ENCODE measurements at places on chromosomes 6 and 20.
A peak's percentile ranks its signal among the peaks of the same experiment; 100 is the strongest.

DNA sequence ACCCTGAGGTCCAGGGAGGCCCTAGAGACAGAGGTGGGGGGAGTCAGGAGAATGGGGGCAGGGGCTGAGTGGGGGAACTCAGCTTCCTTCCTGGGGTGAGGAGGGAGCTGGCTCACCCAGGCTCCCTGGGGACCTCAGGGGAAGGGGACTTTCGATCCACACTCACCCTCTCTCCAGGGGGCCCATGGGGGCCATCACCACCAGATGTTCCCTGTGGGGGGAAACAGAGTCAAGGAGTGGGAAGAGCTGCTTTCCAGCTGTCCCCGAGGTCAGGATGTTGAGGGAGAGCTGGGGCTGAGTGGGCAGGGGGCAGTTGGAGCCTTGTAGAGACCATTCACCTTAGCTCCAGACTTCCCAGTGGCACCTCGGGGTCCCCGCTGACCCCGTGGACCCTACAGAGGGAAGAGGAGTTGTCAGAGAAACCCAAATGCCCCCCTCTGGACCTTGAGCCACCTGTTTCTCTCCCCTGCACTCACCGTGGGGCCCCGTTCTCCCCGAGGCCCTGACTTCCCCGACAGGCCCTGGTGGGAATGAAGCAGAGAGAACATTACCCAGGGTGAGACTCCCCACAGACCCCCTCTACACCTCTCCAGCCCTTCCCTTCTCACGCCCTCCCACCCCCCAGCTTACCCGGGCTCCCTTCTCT lies 18.6 kb downstream of the COL11A2 start:
- no peak for DNase-seq

DNA sequence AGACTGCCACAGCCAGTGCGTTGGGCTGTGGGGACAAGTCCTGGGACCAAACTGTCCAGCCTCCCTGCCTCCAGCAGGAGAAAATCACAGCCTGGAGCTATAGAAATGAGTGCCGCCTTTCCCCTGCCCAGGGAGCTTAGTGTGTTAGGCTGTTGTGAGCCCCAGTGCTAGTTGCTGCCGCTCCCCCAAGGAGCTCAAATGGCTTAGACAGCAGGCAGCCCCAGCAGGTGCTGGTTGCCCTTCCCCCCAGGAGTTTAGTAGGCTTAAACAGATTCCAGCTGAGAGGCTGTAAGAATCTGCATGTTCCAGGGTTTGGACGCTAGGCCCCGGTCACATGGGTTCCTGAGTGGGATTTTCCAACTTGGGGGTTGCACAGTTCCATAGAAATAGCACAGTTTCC lies 27.2 kb upstream of the HMGN3 start:
- no peak for DNase-seq

GRCh38 chr20:53611449-53611894 lies 17.8 kb upstream of the ZNF217 start:
- no peak for DNase-seq

DNA sequence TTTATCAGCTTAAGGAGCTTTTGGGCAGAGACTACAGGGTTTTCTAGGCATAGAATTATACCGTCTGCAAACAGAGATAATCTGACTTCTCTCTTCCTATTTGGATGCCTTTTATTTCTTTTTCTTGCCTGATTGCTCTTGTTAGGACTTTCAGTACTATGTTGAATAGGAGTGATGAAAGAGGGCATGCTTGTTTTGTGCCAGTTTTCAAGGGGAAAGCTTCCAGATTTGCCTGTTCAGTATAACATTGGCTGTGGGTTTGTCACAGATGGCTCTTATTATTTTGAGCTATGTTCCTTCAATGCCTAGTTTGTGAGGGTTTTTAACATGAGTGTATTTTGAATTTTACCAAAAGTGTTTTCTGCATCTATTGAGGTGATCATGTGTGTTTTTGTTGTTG lies 192.8 kb upstream of the PHACTR1 start:
- DNase-seq: no peak

DNA sequence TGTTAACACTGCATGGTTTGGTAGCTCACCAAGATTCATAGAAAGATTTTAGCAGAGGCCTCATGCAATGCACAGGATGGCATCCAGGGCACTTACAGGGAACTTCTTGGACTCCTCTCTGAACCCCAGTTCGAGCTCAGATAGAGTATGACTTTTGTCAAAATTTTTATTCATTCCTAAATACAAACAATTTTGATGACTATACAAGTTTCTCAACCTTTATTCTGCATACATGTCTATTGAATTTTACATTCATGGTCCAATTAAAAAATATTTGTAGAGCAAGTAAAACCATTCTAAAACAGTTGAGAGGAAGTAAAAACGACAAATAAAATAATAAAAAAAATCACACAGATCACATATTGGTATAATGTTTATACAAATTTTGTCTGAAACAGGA lies 219.0 kb upstream of the MAN1A1 start:
- no peak for DNase-seq

DNA sequence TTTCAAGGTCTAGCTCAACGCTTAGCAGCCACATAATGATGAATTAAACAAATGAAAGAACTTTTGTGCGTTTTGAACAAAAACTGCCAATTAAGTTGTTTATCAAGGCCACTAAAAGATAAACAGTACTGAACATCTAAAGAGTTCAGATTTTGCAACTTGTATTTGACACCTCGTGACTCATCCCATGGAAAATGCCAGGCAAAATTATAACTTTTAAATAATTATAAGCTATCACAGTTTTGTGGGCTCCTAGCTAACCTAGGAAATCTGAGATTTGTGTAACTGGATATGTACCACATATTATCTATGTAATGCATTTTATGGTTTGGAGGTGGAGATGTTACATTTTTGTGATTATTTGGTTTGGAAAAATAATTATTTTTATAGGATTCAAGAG lies 9.6 kb upstream of the BAG2 start:
- DNase-seq: no peak

DNA sequence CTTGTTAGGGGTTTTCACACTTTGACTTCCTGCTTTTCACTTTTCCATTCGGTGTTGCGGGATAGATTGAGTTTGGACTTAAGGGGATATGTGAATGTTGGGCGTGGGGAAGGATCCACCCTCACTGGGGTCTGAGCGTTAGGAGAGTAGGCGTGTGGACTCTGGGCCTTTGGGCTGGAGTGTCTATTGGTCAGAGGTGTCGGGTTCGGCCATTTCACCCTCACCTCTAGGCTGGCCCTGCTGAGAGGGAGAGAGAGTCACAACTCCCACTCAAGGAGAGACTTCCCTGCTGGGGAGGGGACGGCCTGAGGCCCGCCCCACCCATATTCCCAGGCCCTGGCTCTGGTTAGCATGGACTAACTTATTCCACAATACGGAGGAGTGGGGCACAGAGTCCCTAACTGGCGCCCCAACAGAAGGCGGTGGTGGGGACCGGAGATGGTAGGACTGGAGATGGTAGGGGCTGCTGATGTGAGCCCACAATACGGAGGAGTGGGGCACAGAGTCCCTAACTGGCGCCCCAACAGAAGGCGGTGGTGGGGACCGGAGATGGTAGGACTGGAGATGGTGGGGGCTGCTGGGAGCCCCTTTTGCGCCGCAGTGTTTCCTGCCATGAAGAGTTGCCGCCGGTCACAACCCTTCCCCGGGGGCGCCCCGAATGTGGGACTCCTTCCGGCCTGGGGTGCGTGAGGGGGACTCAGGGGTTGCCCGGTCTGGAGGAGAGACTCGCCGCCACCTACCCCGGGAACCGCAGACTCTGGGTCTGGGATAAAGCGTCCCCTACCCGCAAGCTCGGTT lies 1.4 kb upstream of the PTPRA start:
- no peak for DNase-seq

- DNase-seq: no peak
Observed at GRCh38 chr20:38498909-38499308, 26.3 kb downstream of the RALGAPB start.

DNA sequence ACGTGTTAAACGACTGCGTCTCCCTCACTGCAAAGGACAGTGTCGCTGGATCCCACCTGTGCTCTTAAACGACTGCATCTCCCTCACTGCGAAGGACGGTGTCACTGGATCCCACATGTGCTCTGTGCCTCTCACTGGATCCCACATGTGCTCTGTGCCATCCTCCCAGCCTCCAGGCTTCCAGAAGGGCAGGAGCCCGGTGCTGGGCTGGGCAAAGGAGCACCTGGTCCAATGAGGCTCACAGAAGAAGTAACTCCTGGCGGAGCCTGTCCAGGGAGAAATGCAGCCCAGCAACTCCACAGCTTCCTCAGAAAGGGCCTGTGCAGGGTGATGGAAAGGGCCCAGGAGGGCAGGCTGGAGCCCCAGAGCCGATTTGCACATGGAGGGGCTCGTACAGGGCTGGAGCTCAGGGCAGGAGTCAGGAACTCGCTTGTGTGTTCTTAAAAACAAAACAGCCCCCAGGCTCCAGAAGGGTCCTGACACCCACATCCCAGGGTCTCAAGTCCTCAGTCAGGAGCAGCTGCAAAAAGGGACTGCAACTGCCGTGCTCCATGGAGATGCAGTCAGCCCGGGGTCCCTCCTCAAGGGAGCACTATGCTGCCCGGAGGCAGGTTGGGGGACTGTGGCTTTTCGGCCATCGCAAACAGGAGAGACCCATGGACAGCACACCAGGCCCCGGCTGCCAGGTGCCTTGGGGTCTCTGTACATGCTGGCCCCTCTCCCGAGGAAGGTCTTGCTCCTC lies 52.7 kb downstream of the DLL1 start:
- no peak for DNase-seq

GRCh38 chr6:148223424-148223842 lies 119.2 kb upstream of the SASH1 start:
- DNase-seq: peak; percentile 54

GRCh38 chr20:15756002-15756753 lies 817.1 kb downstream of the KIF16B start:
- peak; percentile 45 for DNase-seq

- DNase-seq: no peak
Observed at GRCh38 chr6:145244349-145245100, 490.8 kb downstream of the EPM2A start.

DNA sequence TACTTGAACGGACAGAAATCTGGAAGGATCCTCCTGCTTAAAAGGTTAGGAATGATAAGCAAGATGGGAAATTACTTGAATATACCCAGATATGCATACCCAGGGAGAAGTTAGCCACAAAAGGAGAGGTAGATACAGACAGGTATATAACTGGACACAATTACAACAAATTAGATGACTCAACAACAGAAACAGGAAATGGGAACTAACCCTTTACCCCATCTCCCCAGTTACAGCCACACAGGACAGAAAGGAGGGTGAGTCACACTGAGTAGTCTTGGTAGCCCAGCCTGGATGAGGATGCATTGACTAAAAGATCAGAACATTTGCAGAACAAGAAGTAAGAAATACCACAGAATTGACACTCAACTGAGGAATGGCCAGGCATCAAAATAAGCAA lies 61.2 kb downstream of the C6orf52 start:
- no peak for DNase-seq

DNA sequence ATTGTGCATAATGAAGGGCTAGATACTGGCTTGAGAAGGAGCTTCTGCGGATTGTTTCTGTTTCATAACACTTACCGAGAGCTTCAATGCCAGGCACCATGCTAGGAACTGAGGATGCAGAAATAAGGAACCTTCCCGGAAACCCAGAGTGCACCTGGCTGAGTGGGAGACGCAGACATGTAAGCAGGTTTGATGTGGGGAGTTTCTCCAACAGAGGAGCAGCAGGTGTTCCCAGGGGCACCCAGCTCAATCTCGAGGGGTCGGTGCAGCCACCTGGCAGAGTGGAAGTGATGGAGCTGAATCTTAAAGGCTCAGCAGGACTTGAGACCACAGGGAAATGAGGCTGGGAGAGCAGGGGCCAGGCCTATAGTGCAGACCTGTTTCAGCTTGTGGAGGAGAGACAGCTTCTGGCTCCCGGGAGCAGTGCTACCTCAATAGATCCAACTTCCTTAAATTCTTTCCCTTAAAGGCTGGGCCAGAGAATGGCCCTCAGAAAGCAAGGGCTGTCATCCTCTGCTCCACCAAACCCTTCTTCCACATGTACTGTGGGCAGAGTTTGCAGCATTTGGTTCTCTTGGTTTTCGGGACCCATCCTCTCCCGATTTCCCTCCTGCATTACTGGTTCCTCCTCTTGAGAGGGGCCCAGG lies 27.8 kb upstream of the SRC start:
- no peak for DNase-seq

DNA sequence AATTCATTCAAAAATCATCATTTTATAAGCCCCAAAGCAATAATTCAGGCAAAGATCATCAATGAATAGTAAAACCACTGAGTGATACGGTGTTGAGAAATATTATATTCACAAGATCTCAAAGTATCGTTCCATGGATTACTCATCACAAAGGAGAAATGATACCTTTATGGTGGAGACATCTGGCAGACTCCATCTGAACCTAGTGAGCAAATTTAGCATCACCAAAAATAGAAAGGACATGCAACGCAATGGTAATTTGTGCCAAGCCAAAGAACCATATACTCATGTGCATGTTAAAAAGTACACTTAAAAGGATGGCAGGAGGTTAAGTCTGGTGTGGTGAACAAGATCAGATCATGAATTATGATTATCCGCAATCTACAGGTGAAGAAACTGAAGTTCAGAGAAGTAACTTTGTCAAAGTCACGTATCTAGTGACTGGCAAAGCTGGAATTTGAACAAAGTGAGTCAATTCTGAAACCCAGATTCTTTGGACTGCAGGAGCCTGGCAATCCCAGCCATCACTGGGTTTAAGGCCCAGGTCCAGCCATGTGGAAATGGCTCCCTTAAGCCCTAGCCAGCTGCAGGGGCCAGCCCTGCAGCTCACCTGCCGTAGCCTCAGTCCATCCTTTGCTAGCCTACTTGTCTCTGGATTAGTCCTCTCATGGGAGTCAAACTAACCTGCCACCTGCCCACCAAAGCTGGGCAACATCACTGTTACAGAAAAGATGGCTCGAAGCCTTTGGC lies 68.3 kb downstream of the PDE10A start:
- DNase-seq: no peak

GRCh38 chr20:58020656-58021454 lies 207.6 kb downstream of the ANKRD60 start:
- no peak for DNase-seq

- no peak for DNase-seq
Observed at GRCh38 chr6:149963462-149964307, at the start of gene ULBP1. TSS of gene ULBP1 (plus strand) at chr6:149963943. CDS start at chr6:149964050, 107 bp downstream.

DNA sequence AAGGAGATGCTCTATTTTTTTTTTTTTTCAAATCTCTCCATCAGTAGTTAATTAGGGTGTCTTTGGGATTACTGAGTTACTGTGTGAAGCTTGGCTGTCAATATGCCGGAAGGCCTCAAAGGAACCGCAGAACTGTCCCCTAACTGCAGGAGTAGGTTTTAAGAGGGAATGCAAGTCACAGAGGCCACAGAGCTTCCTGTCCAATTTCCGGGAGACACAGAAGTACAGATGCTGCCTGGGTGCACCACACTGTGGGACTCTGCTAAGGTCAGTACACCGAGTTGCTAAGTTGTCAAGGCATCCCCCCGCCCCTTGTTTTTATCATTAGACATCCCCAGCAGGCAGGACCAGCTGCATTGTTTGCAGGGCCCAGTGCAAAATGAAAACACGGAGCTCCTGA lies 120.2 kb upstream of the RAB32 start:
- DNase-seq: no peak

- no peak for DNase-seq
Observed at GRCh38 chr6:74596588-74596987, 609.3 kb downstream of the COL12A1 start.

GRCh38 chr6:33313105-33313708 lies 671 bp downstream of the TAPBP start:
- no peak for DNase-seq

Data from putamen (tissue), 1 donor.